Nasal cavity respiratory epithelium epithelial cell of viscerocranial mucosa (primary cell): ENCODE measurements at places on chromosomes 2 and 18. TPM values are rescaled to one million over a fixed set of nuclear protein-coding genes. Genes with fewer than 3 reads are reported as not detected.

Gene MALT1
- 57.4 and 67.0 TPM in 2 replicates for total RNA-seq

Gene ZBTB7C
- total RNA-seq = 0.34 and 7.0 TPM in 2 replicates

Gene CNGA3
- not detected in 2 replicates for total RNA-seq

Gene TNFAIP6
- total RNA-seq = not detected in 2 replicates

Gene EPHA4
- 2.7 and 7.6 TPM in 2 replicates for total RNA-seq

Gene LYG1
- 0.68 and 0.78 TPM in 2 replicates for total RNA-seq

Gene CFC1
- total RNA-seq = not detected in 2 replicates
